ENCODE measurements at places on chromosomes 1 and 21. TPM values are rescaled to one million over a fixed set of nuclear protein-coding genes. Genes with fewer than 3 reads are reported as not detected.

GRCh38 chr1:20138346-20138745 is 777 bp upstream of the PLA2G2F start:
- DNase-seq: no peak

- no peak for DNase-seq
Observed at GRCh38 chr21:43608225-43608624, 51.1 kb downstream of the HSF2BP start.

DNA sequence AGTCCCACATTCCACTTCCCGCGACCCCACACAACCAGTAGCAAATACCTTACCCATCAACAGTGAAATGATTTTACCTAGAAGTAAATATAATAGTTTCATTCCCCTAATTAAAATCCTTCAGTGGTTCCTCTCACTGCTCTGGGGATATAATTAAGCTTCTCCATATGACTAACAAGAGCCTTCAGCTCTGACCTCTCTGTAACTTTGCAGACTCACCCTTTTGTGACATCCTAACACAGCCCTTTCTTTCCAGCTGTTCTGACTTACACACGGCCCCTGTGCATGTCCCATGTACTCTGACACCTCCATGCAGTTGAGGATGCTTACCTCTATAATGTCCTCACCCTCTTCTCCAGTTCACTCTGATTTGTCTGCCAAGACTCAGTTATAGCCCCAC is 137.3 kb upstream of the SPAG17 start:
- DNase-seq: no peak

DNA sequence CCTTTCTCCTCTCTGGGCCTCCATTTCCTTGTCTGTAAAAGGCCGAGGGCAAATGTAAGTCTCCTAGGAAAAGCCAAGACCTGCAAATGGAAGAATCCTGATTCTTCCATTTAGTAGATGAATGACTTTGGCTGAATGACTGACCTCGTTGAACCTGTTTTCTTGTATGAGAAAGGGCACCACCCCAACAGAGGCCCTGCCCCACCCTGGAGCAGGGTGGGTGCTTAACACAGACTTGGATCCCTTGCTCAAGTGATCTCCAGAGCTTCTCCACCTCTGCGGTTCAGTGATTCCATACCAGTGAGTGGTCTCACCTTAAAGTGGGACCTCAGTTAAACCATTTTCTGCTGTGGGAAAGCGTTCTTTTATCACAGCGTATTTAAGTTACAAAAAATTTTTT is 39.0 kb upstream of the GUCA2B start:
- DNase-seq: no peak

- no peak for DNase-seq
Observed at GRCh38 chr1:31834501-31834900, 18.7 kb upstream of the SPOCD1 start.

HIVEP3 gene
- 1.3 TPM for total RNA-seq

CIART gene
- total RNA-seq: 5.9 TPM

Measured in SJSA1 (cell line).